ENCODE measurements at places on chromosomes 11 and 22. TPM values are rescaled to one million over a fixed set of nuclear protein-coding genes. Genes with fewer than 3 reads are reported as not detected.

CD6 gene
- 222 TPM for total RNA-seq

CLDN5 gene
- total RNA-seq = not detected

MLC1 gene
- 8.3 TPM for total RNA-seq

PIH1D2 gene
- 0.24 TPM for total RNA-seq

CHADL gene
- 0.37 TPM for total RNA-seq

OR8G1 gene
- total RNA-seq = not detected

ART1 gene
- total RNA-seq = not detected

KRTAP5-10 gene
- not detected for total RNA-seq

TEX12 gene
- total RNA-seq = not detected

DNA sequence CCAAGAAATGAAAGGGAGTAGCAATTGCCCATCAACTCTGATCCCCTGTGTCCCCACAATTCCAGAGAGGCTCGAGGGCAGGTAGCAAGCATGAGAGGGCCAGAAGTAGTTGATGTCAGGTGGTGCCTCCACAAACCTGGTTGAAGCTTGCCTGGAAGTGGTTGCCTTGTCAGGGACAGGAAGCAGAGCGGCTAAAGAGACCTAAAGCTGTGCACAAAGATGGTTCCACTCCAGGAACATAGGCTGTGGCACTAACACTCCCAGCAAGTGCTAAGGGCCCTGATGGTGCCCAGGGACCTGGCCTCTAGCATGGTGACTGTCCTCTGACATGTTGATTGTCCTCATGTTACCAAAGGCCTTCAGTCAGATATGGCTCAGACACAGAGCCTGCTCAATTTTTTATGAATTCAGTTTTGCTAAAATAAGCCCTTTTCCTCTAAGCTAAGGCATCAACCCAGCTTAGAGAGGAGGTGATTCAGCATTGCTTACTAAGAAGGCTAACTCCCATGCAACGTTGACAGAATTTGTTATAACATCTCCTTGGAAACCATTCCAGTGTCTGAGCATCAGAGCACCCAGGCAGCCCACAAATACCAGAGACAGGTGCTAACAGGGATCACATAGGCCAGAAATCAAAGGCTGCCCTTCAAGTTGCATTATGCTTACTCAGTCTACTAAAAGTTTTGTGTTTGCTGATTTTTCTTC is 196.3 kb upstream of the ARHGAP20 start:
- peaks cover 16% of the 10 kb centered on the region for H3K36me3 ChIP-seq
- peak overlapping the region; percentile 88 for H3K27ac ChIP-seq
- H3K27me3 ChIP-seq = no peaks in the 10 kb centered on the region
- peaks cover 21% of the 10 kb centered on the region for H3K4me1 ChIP-seq
- DNase-seq = peak; percentile 38
- H3K4me3 ChIP-seq = no peak overlapping the region

GRCh38 chr11:74157169-74157568 is 13.6 kb downstream of the C2CD3 start:
- H3K4me3 ChIP-seq = no peak overlapping the region
- H3K4me1 ChIP-seq = no peaks in the 10 kb centered on the region
- peaks cover 35% of the 10 kb centered on the region for H3K36me3 ChIP-seq
- DNase-seq = no peak
- H3K27ac ChIP-seq = no peak overlapping the region

GRCh38 chr11:64349404-64349803 is 9.4 kb downstream of the CCDC88B start:
- peaks cover 24% of the 10 kb centered on the region for H3K36me3 ChIP-seq
- DNase-seq = no peak
- H3K27me3 ChIP-seq = no peaks in the 10 kb centered on the region
- no peak overlapping the region for H3K4me3 ChIP-seq
- H3K4me1 ChIP-seq = peaks cover 11% of the 10 kb centered on the region
- H3K27ac ChIP-seq = no peak overlapping the region

DNA sequence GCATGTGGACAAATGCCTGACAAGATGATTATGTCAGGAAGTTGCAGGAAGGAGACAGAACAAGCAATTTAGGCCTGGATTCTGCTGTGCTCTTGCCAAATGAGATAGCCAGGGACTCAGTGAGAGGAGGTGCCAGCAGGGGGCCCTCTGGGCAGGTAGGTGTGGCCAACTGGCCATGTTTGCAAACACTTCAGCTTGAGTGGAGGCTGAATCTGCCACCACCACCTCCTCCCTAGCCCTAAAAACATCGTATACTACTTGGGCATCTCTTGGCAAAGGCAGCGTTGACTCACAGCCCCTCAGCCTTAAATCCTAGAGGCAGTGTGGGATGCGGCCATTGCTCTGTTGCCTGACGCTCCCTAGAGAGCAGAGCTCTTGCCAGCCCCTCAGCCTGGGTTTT is 95.1 kb upstream of the PLET1 start:
- no peaks in the 10 kb centered on the region for H3K4me1 ChIP-seq
- H3K27ac ChIP-seq = no peak overlapping the region
- no peaks in the 10 kb centered on the region for H3K27me3 ChIP-seq
- no peak for DNase-seq
- no peak overlapping the region for H3K4me3 ChIP-seq
- no peaks in the 10 kb centered on the region for H3K36me3 ChIP-seq

DNA sequence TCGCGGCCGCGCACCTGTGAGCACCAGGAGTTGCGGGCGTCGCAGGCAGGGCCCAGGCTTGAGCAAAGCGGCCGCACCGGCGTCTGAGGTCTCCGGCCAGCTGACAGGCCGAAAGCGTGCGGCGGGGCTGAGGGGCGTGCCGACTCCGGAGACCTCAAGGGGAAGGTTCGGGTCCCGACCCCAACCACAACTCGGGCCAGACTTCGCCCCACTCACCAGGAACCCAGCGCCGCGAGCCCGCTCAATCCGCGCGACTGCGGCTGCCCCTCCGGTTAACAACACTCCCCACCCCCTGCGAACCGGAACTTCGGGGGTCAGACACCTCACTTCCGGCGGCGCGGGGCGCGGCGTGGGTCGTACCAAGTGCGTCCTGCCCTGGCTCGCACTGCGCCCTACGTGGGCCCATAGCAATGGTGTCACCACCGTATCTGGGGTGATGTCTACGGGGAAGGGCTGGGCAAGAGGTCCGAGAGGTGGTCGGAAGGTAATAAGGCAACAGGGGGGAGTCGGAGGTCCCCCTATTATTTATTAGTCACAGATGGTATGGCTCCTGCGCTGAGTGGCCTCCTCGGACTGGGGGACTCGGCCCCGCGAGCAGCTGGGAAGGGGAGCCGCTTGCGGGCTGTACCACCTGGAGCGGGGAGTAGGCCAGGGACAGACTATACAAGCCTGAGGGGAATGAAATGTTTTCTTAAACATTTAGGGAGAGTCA is at the start of gene SYVN1:
SYVN1 (minus strand) TSS at position 280 of the 712 bp plus-strand sequence. CDS start 918 bp downstream, outside the sequence.
- no peaks in the 10 kb centered on the region for H3K27me3 ChIP-seq
- H3K4me1 ChIP-seq = peaks cover 29% of the 10 kb centered on the region
- peak; percentile 92 for DNase-seq
- peak within 1 kb of the TSS; percentile 100 for H3K27ac ChIP-seq

DNA sequence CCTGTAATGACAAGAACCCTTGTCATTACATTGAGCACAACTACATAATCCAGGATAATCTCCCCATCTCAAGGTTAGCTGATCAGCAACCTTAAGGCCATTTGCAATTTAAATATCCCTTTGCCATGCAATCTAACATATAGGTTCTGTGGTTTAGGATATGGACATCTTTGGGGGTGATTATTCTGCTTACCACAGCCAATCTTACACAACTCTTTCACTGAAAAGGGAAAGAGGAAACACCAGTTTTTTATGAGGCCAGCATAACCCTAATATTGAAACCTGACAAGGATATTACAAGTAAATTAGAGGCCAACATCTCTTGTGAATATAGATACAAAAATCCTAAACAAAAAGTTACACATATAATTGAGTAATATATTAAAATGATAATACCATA is 78.5 kb downstream of the CYP2R1 start:
- DNase-seq = no peak
- H3K27ac ChIP-seq = peak overlapping the region; percentile 26

GRCh38 chr11:67413266-67413849 is 2.1 kb upstream of the CARNS1 start:
- peak overlapping the region; percentile 48 for H3K27ac ChIP-seq
- H3K36me3 ChIP-seq = peaks cover 27% of the 10 kb centered on the region
- H3K27me3 ChIP-seq = peaks cover 2% of the 10 kb centered on the region

GRCh38 chr11:132111838-132112237 is 741.4 kb downstream of the NTM start:
- no peaks in the 10 kb centered on the region for H3K36me3 ChIP-seq
- DNase-seq = no peak
- H3K27ac ChIP-seq = no peak overlapping the region
- no peaks in the 10 kb centered on the region for H3K27me3 ChIP-seq

GRCh38 chr11:102676084-102676483 is 29.5 kb downstream of the MMP27 start:
- H3K4me1 ChIP-seq = no peaks in the 10 kb centered on the region
- H3K36me3 ChIP-seq = no peaks in the 10 kb centered on the region
- no peak overlapping the region for H3K4me3 ChIP-seq

DNA sequence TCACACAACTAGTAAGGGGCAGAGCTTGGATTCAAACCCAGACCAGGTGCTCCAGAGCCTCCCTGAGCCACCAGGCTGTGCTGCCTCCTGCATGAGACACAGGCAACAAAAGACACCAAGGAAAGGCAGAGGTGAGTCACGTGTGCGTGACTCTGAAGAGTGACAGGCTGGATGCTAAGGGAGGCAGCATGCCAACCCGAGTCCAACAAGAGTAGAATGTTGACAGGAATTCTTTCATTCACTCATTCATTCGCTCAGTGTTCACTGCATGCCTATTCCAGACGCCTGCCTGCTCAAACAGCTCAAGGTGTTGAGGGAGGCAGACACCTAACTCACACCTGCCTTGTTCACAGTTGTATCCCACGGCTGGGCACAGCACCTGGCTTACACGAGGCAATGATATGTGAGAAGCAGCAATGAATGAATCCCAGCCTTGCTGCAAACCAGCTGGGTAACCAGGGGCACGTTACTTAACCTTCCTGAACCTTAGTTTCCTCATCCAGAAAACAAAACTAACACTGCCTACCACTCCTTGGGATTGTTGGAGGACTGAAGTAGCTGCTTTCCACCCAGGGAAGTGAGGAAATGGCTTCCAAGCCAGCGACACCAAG is 73.8 kb upstream of the ARFGAP3 start:
- no peak for DNase-seq
- no peaks in the 10 kb centered on the region for H3K27me3 ChIP-seq
- H3K27ac ChIP-seq = no peak overlapping the region

DNA sequence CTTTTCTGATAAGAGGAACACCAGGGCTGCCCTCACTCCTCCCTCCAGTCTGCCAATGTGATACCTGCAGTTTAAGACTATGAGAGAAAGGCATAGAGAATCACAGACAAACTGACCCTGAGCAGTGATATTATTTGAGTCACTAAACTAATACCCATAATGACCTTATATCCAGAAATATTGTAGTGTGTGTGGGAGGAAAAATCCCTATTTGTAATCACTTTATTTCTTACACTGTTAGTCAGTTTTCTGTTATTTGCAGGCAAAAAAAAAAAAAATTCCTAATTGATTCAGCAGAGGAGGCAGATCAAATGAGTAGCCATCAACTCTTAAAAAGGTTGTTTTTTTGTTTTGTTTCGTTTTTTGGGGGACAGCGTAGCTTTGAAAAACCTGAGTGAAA is 82.5 kb downstream of the MAML2 start:
- peaks cover 37% of the 10 kb centered on the region for H3K36me3 ChIP-seq
- peaks cover 81% of the 10 kb centered on the region for H3K4me1 ChIP-seq
- H3K4me3 ChIP-seq = no peak overlapping the region
- DNase-seq = no peak
- peak overlapping the region; percentile 60 for H3K27ac ChIP-seq

DNA sequence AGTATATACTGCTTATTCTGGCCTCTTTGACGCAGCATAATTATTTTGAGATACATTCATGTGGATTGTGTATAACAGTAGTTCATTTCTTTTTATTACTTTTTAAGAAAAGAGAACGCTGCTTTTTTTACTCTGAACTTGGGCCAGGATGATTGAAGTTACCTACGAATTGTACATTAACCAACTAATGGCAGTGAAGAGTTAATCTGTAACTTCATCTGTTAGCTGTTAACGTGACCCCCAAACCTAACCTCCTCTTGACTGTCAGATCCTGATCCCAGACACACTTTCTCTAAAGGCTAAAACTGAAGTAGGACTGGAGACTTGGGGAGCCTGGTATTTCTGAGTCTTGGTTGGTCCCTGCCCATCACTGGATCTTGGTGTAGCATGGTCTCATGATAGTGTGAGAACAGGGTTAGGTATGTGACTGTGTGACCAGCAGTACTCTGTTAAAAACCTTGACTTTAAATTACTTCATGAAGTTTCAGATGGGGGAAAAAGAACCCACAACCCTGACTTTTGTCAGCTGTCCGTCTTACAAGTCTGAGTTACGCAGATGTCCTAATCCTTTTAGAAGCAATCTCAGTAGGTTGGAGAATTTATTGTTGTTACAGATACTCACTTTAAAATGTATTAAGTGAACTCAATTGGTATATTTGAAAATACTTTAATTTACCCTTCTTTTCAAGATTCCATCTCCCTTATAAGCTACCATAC is 39.4 kb downstream of the C22orf31 start:
- no peak overlapping the region for H3K27ac ChIP-seq
- peaks cover 9% of the 10 kb centered on the region for H3K4me1 ChIP-seq
- no peak for DNase-seq
- H3K36me3 ChIP-seq = peaks cover 9% of the 10 kb centered on the region

DNA sequence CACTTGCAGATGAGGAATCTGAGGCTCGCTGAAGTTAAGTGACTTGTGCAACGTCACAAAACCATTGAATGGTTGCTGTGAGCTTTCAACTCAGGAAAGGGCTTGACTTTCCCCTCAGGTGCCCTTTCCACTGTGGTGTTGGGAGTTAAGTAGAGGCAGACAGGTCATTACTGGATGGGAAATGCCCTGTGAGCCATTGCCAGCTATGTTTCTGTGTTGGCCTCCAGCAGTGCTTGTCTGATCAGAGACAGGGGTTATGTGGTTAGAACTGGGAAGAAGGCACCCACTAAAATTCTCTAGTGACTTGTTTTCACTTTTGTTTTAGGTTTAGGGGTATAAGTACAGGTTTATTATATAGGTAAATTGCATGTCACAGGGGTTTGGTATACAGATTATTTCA is 96.6 kb downstream of the FDX1 start:
- H3K4me3 ChIP-seq = no peak overlapping the region
- H3K27me3 ChIP-seq = no peaks in the 10 kb centered on the region
- H3K27ac ChIP-seq = peak overlapping the region; percentile 75
- peak; percentile 24 for DNase-seq
- H3K36me3 ChIP-seq = peaks cover 19% of the 10 kb centered on the region

DNA sequence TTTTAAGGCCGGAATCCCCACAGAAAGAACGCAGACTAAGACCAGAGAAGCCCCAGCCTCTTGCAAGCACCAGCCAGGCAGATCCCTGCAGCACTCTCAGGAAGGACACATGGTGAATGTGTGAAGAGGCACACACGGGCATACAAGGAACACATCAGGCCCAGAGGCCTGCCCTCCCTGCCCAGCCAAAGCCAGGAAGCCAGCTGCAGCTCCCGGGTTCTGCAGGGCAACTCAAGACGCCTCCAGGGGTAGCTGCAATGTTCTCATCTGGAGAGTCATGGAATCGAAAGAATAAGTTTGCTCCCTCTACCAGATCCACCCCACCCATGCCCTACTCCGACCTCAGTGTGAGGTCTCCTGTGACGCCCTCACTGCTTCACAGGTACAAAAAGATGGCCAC is 2.3 kb downstream of the DGCR2 start:
- H3K27ac ChIP-seq = peak overlapping the region; percentile 33
- H3K36me3 ChIP-seq = peaks cover 10% of the 10 kb centered on the region
- peaks cover 55% of the 10 kb centered on the region for H3K4me1 ChIP-seq

Data from activated CD8-positive, alpha-beta T cell treated with anti-CD3 and anti-CD28 coated beads, Interleukin-2, amount 10 ng/mL, durations not matched to agents 7 days and 5 days (primary cell).